ENCODE measurements at places on chromosomes 12 and 14.

DNA sequence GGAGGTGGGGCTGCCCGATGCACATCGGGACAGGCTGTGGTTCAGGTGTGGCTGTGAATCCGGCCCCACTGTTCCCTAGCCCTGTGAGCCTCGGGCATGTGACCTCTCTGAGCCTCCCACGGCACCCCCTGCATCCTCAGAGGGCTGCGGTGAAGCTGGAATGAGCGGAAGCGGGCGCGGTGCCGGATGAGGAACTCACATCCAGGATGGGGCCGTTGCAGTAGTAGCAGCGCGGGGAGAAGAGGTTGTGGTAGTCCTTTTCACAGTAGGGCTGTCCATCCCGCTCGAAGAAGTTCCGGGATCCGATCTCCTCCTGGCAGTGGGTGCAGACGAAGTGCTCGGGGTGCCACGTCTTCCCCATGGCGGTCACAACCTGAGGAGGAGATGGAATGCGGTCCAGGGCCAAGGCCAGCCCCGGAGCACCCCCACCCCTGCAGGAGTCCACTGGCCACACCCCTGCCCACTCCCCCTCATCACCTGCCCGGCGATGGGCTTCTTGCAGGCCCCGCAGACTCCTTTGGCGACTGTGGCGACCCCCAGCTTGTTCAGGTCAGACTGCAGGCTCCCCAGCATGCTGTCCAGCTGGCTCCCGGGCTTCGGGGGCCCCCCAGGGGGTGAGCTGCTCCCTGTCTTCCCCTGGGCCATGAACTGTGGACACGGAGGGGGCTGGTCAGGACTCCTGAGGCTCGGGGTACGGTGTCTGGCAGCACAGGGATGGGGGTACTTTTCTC, 13.9 kb upstream of the RPLP0 start:
- no peak for DNase-seq

GRCh38 chr12:104669851-104670337, 213.1 kb downstream of the CHST11 start:
- DNase-seq = no peak

DNA sequence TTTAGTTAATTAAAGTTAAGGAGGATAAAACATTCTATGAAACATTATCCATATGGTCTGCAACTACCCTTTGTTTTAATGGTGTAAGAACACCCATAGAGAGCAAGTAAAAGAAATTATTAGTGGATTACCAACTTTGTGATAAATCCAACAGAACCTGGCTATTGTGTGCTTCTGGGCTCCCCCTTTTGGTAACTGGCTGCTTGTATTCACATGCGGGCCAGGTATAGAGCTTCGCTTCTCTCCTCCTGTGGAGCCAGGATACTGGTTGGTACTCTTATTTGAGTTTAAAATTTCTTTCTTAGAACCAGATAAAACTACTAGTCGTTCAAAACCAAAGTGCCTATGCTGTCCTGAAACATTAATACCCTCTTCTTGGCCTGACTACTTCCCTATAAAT, 81.0 kb downstream of the PTPRR start:
- DNase-seq = no peak

DNA sequence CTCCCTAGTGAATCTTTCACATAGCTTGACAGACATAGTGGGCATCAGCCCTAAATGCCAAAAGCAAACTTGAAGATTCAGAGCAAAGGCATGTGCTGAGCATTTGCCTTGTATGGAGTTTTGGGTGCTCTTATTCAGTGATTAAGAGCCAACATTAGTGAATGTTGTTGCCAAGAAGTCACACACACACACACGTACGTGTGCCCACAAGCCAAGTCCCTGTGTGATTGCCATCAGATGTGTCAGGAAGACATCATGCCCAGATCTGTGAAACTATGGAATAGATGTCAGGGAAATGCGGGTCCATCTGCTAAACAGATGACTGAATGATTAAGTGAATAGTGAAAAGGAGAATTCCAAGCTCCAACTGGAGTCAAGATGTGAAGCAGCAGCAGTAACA, 149.0 kb downstream of the AKAP6 start:
- DNase-seq = no peak

GRCh38 chr12:128170181-128170580, 96.8 kb upstream of the TMEM132C start:
- DNase-seq = no peak

DNA sequence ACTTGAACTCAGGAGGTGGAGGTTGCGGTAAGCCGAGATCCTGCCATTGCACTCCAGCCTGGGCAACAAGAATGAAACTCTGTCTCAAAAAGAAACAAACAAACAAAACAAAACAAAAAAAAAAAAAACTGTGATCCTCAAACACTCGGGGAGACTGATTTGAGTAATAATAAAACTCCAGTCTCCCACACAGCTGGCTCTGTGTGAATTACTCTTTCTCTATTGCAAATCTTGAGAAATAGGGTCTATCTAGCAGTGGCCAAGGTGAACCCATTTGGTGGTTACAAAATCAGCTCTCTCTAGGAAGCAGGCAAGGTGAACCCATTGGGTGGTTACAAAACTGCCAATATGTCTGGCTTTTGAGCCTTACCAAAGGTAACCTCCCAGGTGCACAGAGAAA, 6.0 kb upstream of the ACOT6 start:
- no peak for DNase-seq

- no peak for DNase-seq
Observed at GRCh38 chr14:97776890-97777558, 979.8 kb downstream of the VRK1 start.

GRCh38 chr12:124633365-124634362, 66.3 kb upstream of the NCOR2 start:
- DNase-seq = no peak

DNA sequence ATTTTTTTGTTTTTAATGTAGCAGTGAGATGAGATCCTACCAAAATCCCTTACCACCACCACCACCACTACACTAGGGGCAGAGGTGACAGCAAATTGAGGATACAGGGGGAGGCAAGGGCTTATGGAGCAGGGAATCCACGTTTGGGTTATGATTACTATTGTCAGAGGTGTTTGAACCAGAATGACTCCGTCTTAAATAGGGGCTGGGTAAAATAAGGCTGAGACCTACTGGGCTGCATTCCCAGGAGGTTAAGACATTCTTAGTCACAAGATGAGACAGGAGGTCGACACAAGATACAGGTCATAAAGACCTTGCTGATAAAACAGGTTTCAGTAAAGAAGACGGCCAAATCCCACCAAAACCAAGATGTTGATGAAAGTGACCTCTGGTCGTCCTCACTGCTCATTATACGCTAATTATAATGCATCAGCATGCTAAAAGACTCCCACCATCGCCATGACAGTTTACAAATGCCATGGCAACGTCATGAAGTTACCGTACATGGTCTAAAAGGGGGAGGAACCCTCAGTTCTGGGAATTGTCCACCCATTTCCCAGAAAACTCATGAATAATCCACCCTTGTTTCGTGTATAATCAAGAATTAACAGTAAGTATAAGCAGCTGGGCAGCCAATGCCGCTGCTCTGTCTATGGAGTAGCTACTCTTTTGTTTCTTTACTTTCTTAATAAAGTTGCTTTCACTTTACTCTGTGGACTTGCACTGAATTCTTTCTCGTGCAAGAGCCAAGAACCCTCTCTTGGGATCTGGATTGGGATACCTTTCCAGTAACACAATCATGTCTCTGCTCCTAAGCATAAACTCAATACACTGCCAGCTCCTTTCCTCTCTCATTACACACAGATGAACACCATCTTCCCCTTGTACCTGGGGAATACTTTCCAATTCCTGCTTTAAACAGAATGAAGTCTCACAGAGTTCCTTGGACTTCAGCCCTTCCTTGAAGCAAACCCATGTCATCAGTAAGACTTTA, 16.7 kb upstream of the CRY1 start:
- DNase-seq = no peak

DNA sequence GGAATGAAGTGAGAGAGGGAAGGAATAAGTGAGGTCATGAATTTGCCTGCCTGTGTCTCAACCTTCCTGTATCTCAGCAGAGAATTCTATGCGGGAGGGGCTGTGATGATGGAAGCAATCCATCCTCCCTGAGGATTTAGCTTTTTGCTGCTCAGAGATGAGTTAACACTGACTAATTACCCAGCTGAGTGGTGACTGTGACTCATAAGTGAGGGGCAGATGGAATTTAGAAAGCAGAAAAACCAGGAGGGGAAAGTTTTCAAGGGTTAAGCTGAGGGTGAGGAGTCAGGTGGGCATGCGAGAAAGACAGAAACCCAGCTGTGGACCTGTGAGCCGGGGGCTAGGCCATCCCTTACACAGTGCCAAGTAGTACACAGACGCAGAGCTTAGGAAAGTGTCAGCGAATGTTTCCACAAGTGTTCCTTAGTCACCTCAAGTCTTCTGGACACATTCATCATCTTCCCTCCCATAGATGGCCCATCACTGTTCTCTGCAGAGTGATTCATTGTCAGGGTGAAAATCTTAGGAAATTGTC, 277.9 kb downstream of the IPO8 start:
- no peak for DNase-seq

DNA sequence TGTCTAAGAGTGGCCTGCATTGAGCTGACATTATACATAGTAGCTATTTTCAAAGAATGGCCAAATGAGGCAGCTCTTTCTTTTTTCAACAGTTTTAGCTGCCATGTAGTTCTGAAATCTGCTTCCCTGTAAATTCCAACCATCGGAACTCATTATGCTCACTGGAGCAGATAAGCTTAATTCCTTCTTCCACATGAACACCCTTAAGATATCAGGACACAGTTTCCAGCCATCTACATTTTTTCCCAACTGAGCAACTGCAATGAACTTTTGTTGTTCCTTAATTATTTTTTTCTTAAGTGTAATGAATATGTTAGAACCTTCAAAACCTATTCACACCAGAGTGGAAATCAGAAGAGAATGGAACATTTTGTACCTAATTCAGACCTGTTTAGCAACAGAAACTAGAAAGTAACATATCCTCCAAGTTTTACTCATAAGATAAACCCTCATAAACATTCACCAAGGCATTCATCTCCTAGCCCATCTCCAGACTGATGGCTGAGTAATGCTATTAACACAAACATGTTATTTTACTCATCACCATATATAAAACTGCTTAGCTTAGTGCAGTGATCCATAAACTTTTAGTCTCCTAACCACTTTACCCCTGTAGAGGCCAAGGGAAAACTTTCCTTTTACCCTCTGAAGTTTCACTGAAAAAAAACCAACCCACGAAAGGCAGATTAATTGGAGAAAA, 296.1 kb upstream of the SYT1 start:
- no peak for DNase-seq

GRCh38 chr12:78746001-78746400, 118.6 kb upstream of the SYT1 start:
- no peak for DNase-seq

DNA sequence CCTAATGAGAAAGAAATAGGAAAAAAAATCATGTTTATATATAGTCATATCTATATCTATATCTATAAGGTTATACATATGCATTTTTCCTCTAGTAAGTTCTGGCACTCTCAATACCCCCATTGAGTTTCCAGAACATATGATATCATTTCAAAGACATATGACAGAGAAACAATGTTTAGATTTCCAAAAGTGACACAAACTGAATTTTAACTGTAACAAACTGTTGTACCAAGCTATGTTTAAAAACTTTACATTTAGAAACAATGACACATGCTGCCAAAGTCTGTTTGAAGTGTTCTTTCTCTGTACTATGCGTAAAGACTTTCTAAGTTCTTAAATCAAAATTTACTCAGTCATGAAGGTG, 171.6 kb downstream of the PRKD1 start:
- no peak for DNase-seq

GRCh38 chr12:96140174-96140573, 54.0 kb upstream of the ELK3 start:
- DNase-seq = no peak

- DNase-seq = no peak
Observed at GRCh38 chr12:68250454-68250853, 3.0 kb downstream of the IL22 start.

DNA sequence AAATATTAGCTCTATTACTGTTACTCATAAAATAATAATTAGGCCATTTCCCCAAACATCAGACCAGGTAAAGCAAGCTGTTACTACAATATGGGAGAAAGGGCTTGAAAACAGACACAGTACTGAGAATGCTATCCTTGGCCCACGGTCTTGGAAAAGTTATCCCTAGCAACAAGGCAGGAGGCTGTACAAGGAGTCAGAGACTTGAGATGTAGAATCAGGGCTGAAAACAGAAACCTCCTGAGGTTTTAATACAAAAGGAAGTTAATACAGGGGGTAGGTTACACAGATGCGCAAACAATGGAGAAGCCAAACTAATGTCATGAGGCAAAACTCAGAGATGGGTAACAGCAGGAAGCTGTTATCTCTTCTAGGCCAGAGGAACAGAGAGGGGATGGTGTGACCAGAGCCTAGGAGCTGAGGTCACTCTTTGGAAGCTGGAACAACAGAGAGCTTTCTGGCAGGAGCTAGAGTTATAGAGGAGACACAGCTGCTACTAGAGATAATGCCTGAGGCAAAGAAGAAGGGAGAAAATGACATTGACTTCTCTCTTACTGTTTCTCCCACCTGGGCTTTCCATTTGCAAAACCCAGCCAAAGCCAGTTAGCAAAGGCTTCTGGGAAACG, 248.8 kb downstream of the SUDS3 start:
- no peak for DNase-seq

GRCh38 chr12:124392667-124393413, 97.9 kb downstream of the RFLNA start:
- DNase-seq = peak; percentile 64

DNA sequence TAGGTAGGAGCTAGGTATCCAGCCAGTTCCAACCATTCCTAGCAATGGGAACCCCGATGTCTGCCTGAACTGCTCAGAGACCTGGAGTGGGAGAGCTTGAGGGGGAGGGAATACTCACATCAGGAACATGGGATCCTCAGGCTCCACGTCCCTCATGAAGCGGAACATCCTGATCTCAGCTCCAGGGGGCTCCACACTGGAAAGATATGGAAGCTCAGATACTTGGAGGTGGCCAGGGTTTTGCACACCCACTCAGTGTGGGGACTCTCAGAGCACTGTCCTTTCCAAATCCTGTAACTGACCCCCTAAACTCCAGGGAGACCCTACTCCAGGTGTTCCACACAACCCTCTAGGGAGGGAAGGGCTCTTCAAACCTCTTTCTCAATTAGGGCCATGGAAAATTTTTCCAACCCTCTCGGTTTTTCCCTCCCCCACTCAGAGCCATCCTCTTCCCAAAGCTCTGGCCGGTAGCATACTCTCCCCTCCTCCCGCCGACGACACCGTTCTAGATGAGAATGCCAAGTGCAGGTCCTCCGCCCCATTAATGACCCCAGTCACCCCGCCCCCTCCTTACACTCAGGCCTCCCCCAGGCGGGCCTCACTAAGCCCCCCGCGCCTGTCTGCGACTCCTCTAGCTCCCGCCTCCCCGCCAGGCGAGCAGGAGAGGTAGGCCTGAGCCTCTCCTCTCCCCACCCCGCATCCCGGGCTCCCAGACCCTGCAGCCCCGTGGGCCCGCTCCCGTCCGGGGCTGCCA, 597 bp downstream of the MLF2 start:
- DNase-seq = peak; percentile 51

- peak; percentile 36 for DNase-seq
Observed at GRCh38 chr12:113853491-113853890, 112.6 kb downstream of the RBM19 start.

GRCh38 chr14:50247245-50247644, 15.9 kb upstream of the SOS2 start:
- DNase-seq = no peak
